ENCODE measurements at places on chromosomes 4 and X.

GRCh38 chr4:140680686-140681085, 75.5 kb downstream of the TBC1D9 start:
- DNase-seq, result no peak

DNA sequence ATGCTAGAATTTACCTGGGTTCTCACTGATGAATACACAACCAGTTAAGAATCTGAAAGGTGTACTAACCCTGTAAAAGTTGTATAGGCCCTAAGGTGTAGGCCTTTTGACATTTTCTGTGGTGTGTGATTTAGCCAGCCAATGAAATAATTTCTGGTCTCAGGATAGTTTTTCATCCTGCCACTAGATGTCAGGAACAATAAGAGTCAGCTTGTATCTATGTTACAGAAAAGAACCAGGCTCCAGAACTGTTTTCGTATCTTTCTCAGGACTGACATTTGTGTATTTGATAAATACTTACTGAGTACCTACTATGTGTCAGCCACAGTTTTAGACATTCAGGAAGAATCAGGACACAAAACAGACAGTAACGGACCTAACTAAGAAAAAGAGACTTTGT, 673.6 kb upstream of the TENM3 start:
- no peak for DNase-seq

- peak; percentile 20 for DNase-seq
These were observed 50.3 kb downstream of the MAML3 start for GRCh38 chr4:140103676-140104075.

GRCh38 chr4:8336412-8337075, 67.0 kb downstream of the HTRA3 start:
- no peak for DNase-seq

GRCh38 chrX:133337250-133337649, 78.0 kb downstream of the GPC4 start:
- DNase-seq, result no peak

Measured in activated T-helper 1 cell treated with anti-CD3 and anti-CD28 coated beads, Interleukin-2, amount 50 U/mL, for 16 hours (primary cell).